ENCODE measurements at places on chromosomes 2 and 18. TPM values are rescaled to one million over a fixed set of nuclear protein-coding genes. Genes with fewer than 3 reads are reported as not detected.
A peak's percentile ranks its signal among the peaks of the same experiment; 100 is the strongest.

CXCR1 gene
- total RNA-seq = not detected

- no peaks in the 10 kb centered on the region for H3K36me3 ChIP-seq
- H3K27ac ChIP-seq = no peak overlapping the region
- no peaks in the 10 kb centered on the region for H3K27me3 ChIP-seq
- no peak overlapping the region for H3K4me3 ChIP-seq
- H3K4me1 ChIP-seq = no peaks in the 10 kb centered on the region
Observed at GRCh38 chr18:79847606-79848293, 50.0 kb downstream of the KCNG2 start.

GRCh38 chr2:22454826-22455485 lies 930.0 kb upstream of the KLHL29 start:
- H3K4me1 ChIP-seq = no peaks in the 10 kb centered on the region
- H3K36me3 ChIP-seq = no peaks in the 10 kb centered on the region
- H3K27me3 ChIP-seq = no peaks in the 10 kb centered on the region
- no peak for DNase-seq
- H3K4me3 ChIP-seq = no peak overlapping the region

DNA sequence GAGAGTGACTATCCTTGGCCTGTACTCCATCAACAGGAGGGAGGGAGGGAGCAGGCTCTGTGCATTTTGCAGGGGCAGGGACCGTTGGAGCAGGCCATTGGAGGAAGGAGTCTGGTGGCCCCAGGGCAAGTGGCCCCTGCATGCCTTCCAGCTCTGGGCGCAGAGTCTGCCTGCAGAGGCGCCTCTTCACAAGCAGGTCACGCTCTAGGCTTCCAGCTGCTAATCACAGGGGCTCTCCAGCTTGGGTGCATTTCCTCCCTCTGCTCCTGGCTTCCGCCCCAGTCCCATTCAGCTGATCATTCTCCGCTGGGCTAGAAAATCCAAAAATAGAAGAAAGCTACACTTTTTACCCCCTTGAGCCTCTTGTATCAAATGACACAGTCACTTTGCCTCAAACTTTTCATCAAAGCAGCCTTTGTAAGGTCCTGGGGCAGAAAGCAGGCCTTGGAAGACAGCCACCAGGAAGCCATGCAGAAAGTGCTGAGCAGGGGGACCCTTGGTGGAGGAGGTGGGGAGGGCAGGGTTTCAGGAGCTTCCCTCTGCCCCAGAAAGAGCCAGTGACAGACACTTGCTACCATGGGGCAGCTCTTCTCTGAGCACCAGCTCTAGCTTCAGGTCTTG lies 11.3 kb downstream of the TMEM247 start:
- H3K36me3 ChIP-seq = no peaks in the 10 kb centered on the region
- H3K4me1 ChIP-seq = peaks cover 10% of the 10 kb centered on the region
- H3K4me3 ChIP-seq = no peak overlapping the region
- H3K27ac ChIP-seq = peak overlapping the region; percentile 56
- peak; percentile 38 for DNase-seq
- H3K27me3 ChIP-seq = no peaks in the 10 kb centered on the region

CYP26B1 gene
- 4.9 TPM for total RNA-seq

DNA sequence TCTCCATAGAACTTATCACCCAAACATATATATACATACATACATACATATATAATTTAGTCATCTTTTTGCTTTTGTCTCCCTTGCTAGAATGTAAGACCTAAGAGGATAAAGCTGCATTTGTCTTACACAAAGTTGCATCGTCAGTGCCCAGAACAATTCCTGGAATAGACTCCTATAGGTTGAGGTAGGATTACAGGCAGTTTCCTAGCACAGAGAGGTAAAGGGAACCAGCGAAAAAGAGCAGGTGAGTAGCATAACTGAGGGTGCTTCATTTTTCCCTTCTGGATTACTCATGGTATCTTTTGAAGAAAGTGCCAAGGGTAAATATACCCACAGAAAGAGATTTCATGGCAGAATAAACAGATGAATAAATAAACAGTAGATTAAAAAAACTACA lies 68.1 kb upstream of the AMMECR1L start:
- no peak overlapping the region for H3K4me3 ChIP-seq
- no peaks in the 10 kb centered on the region for H3K27me3 ChIP-seq
- peaks cover 22% of the 10 kb centered on the region for H3K4me1 ChIP-seq
- H3K36me3 ChIP-seq = peaks cover 15% of the 10 kb centered on the region

POTEJ gene
- not detected for total RNA-seq

- DNase-seq = no peak
- no peak overlapping the region for H3K4me3 ChIP-seq
- H3K27ac ChIP-seq = no peak overlapping the region
- no peaks in the 10 kb centered on the region for H3K27me3 ChIP-seq
- no peaks in the 10 kb centered on the region for H3K4me1 ChIP-seq
Observed at GRCh38 chr18:78364388-78364960, 615.1 kb upstream of the SALL3 start.

All from body of pancreas (tissue), 4 donors.